Activated CD4-positive, alpha-beta memory T cell treated with anti-CD3 and anti-CD28 coated beads, Interleukin-2, amount 10 ng/mL, durations not matched to agents 7 days and 5 days (primary cell): ENCODE measurements at places on chromosomes 12 and 14. TPM values are rescaled to one million over a fixed set of nuclear protein-coding genes. Genes with fewer than 3 reads are reported as not detected.
A peak's percentile ranks its signal among the peaks of the same experiment; 100 is the strongest.

GRCh38 chr14:74952697-74953484 lies 2.5 kb downstream of the PGF start:
- DNase-seq, result no peak
- H3K27ac ChIP-seq, result no peak overlapping the region
- H3K27me3 ChIP-seq, result peaks cover 8% of the 10 kb centered on the region
- no peak overlapping the region for H3K4me3 ChIP-seq
- H3K36me3 ChIP-seq, result no peaks in the 10 kb centered on the region

TRHDE gene
- not detected for total RNA-seq

- no peak for DNase-seq
- H3K4me3 ChIP-seq, result no peak overlapping the region
- H3K27ac ChIP-seq, result no peak overlapping the region
- no peaks in the 10 kb centered on the region for H3K4me1 ChIP-seq
- peaks cover 31% of the 10 kb centered on the region for H3K27me3 ChIP-seq
Measured at GRCh38 chr12:69091442-69092017, 147.8 kb upstream of the CPSF6 start.

DNA sequence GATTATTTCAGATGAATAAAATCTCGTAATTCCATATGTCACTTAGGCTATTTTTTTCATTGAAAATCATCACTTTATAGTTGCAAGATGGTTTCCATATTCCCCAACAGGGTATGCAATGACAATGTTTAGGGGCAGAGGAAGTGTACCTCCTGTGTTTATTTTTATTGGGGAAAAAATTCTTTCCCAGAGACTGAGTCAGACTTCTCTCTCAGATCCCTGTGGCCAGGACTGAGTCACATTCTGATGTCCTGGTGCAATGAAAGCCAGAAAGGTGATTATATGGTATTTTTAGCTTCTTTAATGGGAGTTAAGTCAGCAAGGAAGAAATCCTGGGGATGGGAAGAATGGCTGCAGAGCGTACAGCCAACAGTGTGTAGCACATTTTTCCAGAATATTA lies 196.9 kb upstream of the ALG10 start:
- no peaks in the 10 kb centered on the region for H3K27me3 ChIP-seq
- no peaks in the 10 kb centered on the region for H3K36me3 ChIP-seq
- no peak overlapping the region for H3K27ac ChIP-seq
- no peaks in the 10 kb centered on the region for H3K4me1 ChIP-seq
- H3K4me3 ChIP-seq, result no peak overlapping the region

- H3K4me3 ChIP-seq, result no peak overlapping the region
- peaks cover 18% of the 10 kb centered on the region for H3K36me3 ChIP-seq
- H3K4me1 ChIP-seq, result peaks cover 40% of the 10 kb centered on the region
- H3K27me3 ChIP-seq, result no peaks in the 10 kb centered on the region
- no peak overlapping the region for H3K27ac ChIP-seq
- no peak for DNase-seq
Measured at GRCh38 chr14:65421201-65421981, 8.9 kb downstream of the FUT8 start.

DNA sequence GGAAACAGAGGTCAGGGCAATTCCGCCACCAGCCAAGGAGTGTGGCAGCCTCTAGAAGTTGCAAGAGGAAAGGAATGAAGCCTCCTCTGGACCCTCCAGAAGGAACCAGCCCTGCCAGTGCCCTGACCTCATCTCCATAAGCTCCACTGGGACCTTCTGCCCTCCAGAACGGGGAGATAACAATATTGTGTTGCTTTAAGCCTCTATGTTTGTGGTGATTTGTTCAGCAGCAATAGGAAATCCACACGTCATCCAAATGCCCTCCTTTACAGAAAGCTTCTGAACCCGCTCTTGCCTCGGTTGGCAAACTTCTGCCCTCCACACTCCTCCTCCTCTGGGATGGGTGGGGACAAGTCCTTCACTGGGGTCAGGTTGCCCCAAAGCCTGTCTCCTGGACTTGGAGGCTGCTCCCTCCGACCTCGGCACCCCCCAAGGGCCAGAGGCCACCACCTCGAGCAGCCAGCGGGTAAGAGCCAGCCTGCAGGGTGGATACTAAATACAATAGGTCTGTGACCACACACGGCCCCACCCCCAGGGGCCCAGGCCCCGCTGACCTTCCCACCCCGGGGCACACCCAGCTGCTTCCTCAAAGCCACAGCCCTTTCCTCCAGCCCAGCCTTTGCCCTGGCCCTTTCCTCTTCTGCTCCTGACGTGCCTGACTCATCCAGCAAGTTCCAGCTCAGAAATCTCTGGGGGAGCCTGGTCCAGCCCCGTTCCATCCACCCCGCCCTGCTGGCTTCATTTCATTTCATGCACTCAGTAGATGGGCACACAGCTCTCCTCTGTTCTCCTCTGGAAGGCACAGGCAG lies 58.7 kb upstream of the NCOR2 start:
- no peak overlapping the region for H3K27ac ChIP-seq
- no peaks in the 10 kb centered on the region for H3K4me1 ChIP-seq
- H3K27me3 ChIP-seq, result peaks cover 1% of the 10 kb centered on the region
- no peak for DNase-seq

PRR4 gene
- total RNA-seq, result 0.98 TPM

GRCh38 chr14:31071151-31071550 lies 45.0 kb upstream of the STRN3 start:
- H3K27me3 ChIP-seq, result no peaks in the 10 kb centered on the region
- H3K27ac ChIP-seq, result no peak overlapping the region
- H3K4me3 ChIP-seq, result no peak overlapping the region
- DNase-seq, result no peak
- no peaks in the 10 kb centered on the region for H3K4me1 ChIP-seq
- H3K36me3 ChIP-seq, result peaks cover 4% of the 10 kb centered on the region

NPFF gene
- total RNA-seq, result not detected

- no peak for DNase-seq
- H3K36me3 ChIP-seq, result peaks cover 14% of the 10 kb centered on the region
- peaks cover 44% of the 10 kb centered on the region for H3K4me1 ChIP-seq
Measured at GRCh38 chr12:127162307-127162706, 1104.7 kb upstream of the TMEM132C start.

INHBE gene
- 0.08 TPM for total RNA-seq

GRCh38 chr14:105386581-105387529 lies 11.5 kb upstream of the TEX22 start:
- no peak overlapping the region for H3K27ac ChIP-seq
- H3K36me3 ChIP-seq, result peaks cover 3% of the 10 kb centered on the region

- no peak for DNase-seq
- H3K4me1 ChIP-seq, result no peaks in the 10 kb centered on the region
- no peak overlapping the region for H3K27ac ChIP-seq
- no peak overlapping the region for H3K4me3 ChIP-seq
Measured at GRCh38 chr14:62691647-62692489, 353.4 kb downstream of the KCNH5 start.

- H3K27me3 ChIP-seq, result no peaks in the 10 kb centered on the region
- H3K4me3 ChIP-seq, result no peak overlapping the region
- peaks cover 18% of the 10 kb centered on the region for H3K4me1 ChIP-seq
Measured at GRCh38 chr12:71900091-71900490, 38.6 kb upstream of the TPH2 start.

DNA sequence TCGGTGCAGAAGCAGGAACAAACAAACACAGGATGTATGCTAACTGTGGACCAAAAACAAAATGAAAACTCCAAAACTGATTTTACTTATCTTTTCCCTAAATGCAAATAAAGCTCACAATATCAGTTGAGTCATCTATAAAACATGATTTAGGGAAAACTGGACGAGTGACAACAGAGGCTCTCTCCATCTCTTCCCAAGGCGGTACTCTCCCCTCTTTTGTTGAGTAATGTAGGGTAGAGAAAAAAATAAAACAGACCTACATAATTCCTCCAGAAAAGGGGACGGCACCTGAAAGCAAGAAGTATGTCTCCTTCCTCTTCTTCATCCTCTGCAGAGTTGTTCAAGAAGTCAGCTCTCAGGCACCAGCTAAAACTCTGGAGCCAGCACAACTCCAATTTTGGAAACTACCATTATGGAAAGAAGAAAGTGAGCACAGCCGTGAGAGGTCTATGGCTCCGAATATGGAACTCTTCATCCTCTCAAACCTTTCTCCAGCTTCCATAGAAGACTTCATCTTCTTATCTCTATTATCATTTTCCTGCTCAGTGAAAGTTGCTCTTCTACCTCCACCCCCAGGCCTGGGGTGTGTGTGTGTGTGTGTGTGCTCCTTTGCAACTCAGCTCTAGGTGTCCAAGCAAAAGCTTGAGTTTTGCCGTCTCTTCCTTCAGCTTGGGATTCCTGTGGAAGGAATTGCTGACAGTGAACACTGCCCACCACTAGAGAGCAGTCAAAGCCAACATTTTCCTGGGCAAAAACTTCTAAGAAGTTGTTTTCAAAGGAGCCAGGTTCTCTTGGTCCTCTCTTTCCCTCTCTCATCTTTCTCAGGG lies 155.4 kb downstream of the DIO2 start:
- H3K4me3 ChIP-seq, result no peak overlapping the region
- H3K36me3 ChIP-seq, result no peaks in the 10 kb centered on the region
- no peak for DNase-seq

DNA sequence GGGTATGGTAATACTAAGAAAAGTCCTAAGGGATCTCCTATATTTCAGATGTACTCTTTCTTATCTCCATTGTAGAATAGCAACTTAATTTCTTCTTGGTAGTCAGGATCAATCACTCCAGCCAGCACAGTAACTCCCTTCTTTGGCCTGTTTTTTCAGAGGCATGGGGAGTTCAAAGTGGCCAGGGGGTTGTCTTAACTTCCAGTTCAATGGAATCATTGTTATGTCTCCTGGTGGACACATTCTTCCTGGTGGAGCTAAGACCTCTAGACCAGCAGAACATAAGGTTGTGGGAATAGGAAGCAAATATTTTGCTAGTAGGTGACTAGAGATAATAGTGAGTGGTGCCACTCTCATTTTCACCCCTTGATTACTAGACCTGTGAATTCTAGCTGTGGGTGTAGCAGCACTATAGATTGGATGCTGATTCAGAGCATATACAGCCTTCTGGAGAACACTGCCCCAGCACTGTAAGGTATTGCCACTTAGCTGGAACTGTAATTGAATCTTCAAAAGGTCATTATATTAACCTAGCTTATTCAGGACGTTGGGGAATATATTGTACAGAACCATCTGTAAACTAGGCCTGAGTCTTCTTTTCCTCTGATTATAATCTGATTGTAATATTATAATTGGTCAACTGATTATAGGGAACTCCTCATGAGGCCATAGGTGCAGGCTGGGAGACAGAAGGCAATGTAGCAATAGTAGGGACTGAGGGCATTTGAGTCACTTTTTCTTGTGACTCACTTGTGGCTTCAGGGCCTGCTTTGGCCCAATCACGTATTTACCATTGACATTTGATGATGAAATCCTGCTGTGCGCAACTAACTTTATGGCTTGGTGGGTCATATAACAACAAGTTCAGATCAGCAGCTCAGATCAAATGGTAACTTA lies 60.2 kb upstream of the ATP2B1 start:
- DNase-seq, result peak; percentile 19
- H3K4me1 ChIP-seq, result peaks cover 12% of the 10 kb centered on the region
- H3K27ac ChIP-seq, result no peak overlapping the region
- no peaks in the 10 kb centered on the region for H3K27me3 ChIP-seq

- no peaks in the 10 kb centered on the region for H3K36me3 ChIP-seq
- H3K4me3 ChIP-seq, result no peak overlapping the region
- H3K27me3 ChIP-seq, result no peaks in the 10 kb centered on the region
- DNase-seq, result no peak
- peaks cover 33% of the 10 kb centered on the region for H3K4me1 ChIP-seq
Measured at GRCh38 chr14:35366521-35366976, 38.0 kb downstream of the NFKBIA start.

COX8C gene
- total RNA-seq, result not detected

SYNJ2BP gene
- 6.5 TPM for total RNA-seq

- H3K27ac ChIP-seq, result no peak overlapping the region
- no peaks in the 10 kb centered on the region for H3K4me1 ChIP-seq
- H3K27me3 ChIP-seq, result peaks cover 8% of the 10 kb centered on the region
Measured at GRCh38 chr12:110223777-110224378, 57.2 kb upstream of the ATP2A2 start.

- DNase-seq, result no peak
- no peak overlapping the region for H3K4me3 ChIP-seq
- peaks cover 41% of the 10 kb centered on the region for H3K27me3 ChIP-seq
- no peaks in the 10 kb centered on the region for H3K4me1 ChIP-seq
- H3K27ac ChIP-seq, result no peak overlapping the region
Measured at GRCh38 chr12:114478865-114479264, 72.9 kb upstream of the TBX5 start.

- no peak overlapping the region for H3K4me3 ChIP-seq
- DNase-seq, result no peak
- no peaks in the 10 kb centered on the region for H3K36me3 ChIP-seq
- no peak overlapping the region for H3K27ac ChIP-seq
- peaks cover 17% of the 10 kb centered on the region for H3K27me3 ChIP-seq
- H3K4me1 ChIP-seq, result peaks cover 10% of the 10 kb centered on the region
Measured at GRCh38 chr12:132465269-132466190, 24.4 kb upstream of the FBRSL1 start.

PLEKHH1 gene
- 0.53 TPM for total RNA-seq

DNA sequence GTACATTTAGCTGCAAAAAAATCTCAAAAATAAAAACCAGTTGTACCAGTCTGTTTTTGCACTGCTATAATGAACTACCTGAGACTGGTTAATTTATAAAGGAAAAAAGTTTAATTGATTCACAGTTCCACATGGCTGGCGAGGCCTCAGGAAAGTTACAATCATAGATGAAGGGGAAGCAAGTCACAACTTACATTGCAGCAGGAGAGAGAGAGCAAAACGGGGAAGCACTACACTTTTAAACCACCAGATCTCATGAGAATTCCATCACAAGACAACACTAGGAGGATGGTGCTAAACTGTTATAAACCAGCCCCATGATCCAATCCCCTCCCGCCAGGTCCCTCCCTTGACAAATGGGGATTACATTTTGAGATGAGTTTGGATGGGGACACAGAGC lies 186.0 kb downstream of the TMTC3 start:
- H3K4me1 ChIP-seq, result no peaks in the 10 kb centered on the region
- no peak for DNase-seq
- no peaks in the 10 kb centered on the region for H3K36me3 ChIP-seq

TM7SF3 gene
- total RNA-seq, result 35.7 TPM

PGF gene
- 0.38 TPM for total RNA-seq

LALBA gene
- total RNA-seq, result not detected

PLEKHG7 gene
- total RNA-seq, result 0.18 TPM
